Endothelial cell of umbilical vein (primary cell): ENCODE measurements at places on chromosomes 16 and 17. TPM values are rescaled to one million over a fixed set of nuclear protein-coding genes. Genes with fewer than 3 reads are reported as not detected.

GRCh38 chr16:89187032-89187769, 13.1 kb downstream of the SLC22A31 start:
- no peak for DNase-seq

- no peak for DNase-seq
Measured at GRCh38 chr17:27288183-27288582, 5.7 kb upstream of the WSB1 start.

DNA sequence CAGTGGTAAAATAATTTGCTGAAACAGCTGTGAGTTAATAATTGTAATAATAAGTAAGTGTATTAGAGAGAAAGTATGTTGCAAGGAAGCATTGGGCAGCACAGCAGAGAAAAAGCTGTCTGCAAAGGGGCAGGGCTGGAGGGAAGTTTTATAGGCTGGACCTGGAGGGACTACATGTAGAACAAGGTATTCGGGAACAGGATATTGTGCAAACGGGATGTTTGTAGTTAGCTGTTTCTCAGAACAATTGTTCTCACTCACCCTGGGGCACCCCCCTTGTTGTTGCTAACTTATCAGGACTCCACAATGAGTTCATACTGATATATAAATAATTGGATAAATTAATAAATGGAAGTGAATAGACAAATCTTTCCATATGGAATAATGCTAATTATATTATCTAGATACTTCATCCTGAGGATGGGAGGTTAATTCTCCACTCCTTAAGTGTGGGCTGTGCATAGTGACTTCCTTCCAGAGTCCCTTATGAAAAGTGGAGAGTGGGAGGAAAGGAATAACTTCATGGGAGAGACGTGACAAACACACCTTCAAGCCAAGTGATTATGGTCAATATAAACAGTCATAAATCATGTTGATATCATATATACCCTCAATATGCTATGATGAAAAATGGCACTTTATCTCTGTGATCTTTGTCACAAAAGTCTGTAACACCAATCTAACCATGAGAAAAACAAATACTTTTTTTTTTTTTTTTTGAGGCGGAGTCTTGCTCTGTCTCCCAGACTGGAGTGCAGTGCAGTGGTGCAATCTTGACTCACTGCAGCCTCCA, 85.4 kb downstream of the PPM1E start:
- peak; percentile 30 for DNase-seq

CCL22 gene
- total RNA-seq = not detected in 2 replicates

- no peak for DNase-seq
Measured at GRCh38 chr16:4663465-4663776, 29.9 kb upstream of the NUDT16L1 start.

PRSS27 gene
- total RNA-seq = 0.53 and 0.60 TPM in 2 replicates

STX1B gene
- 0.07 and 0.11 TPM in 2 replicates for total RNA-seq

GRB7 gene
- not detected in 2 replicates for total RNA-seq

YBX2 gene
- total RNA-seq = 0.31 TPM in 1 of 2 replicates, not detected in the other

UBE2G1 gene
- 77.2 and 79.6 TPM in 2 replicates for total RNA-seq

DNA sequence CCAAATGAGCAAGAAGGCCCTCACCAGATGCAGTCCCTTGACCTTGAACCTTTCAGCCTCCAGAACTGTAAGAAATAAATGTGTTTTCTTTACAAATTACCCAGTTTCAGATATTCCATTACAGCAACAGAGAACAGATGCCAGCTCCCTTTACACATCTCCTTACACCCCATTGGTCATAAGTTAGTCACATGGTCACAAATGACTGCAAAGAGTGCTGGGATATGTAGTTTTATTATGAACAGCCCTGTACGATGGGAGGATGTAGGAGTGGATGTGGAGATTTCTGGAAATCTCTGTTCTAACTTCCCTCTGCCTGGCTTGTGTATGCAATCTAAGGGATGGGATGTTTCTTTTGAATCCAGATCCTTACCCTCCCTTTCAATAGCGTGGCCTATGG, 13.3 kb upstream of the RPL38 start:
- DNase-seq = peak; percentile 61

DNA sequence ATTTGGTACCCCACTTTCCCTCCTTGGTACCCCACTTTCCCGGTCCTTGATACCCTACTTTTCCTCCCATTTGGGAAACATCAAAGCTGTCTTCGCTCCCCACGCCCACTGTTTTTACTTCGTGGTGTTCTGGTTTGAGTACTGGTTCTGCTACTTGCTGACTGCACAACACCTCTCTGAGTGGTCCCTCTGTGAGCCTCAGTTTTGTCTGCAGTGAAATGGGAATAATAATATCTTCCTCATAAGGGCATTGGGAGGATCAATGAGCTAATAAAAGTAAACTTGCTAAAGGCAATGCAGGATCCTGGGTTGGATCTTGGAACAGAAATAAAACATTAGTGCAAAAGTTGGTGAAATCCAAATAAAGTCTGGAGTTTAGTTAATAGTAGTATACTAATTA, 70.0 kb upstream of the CLEC18A start:
- no peak for DNase-seq
